Bronchial smooth muscle cell (primary cell): ENCODE measurements at places on chromosomes 3 and 15. TPM values are rescaled to one million over a fixed set of nuclear protein-coding genes. Genes with fewer than 3 reads are reported as not detected.

LRTM1 gene
- total RNA-seq: not detected in 2 replicates

RAD51 gene
- 1.4 TPM in 2 replicates for total RNA-seq

UROC1 gene
- not detected in 2 replicates for total RNA-seq

GOLGA6D gene
- total RNA-seq: under 0.01 TPM in 1 of 2 replicates, not detected in the other

LOXL1 gene
- 93.8 and 201 TPM in 2 replicates for total RNA-seq
